CD4-positive, alpha-beta T cell treated with Interleukin-6 at 100 ng/mL for 8 hours (primary cell): ENCODE measurements at places on chromosomes 16 and 17.

DNA sequence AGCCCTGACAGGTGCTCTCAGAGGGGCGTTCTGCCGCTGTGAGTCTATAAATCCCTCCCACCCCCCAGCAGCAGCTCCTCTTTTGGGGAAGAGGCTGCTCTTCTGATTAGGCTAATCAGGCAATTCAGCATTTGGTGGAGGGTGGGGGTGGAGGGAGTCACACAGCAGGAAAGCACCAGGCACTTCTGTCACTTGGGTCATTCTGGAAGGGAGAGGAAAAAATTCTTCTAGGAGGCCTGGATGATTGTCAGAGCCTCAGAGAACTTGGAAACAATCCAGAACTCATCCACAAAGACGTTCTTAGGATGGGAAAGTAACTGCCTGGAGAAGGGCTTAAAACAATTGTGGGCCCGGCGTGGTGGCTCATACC is 7.3 kb upstream of the SSTR2 start:
- no peak for DNase-seq

DNA sequence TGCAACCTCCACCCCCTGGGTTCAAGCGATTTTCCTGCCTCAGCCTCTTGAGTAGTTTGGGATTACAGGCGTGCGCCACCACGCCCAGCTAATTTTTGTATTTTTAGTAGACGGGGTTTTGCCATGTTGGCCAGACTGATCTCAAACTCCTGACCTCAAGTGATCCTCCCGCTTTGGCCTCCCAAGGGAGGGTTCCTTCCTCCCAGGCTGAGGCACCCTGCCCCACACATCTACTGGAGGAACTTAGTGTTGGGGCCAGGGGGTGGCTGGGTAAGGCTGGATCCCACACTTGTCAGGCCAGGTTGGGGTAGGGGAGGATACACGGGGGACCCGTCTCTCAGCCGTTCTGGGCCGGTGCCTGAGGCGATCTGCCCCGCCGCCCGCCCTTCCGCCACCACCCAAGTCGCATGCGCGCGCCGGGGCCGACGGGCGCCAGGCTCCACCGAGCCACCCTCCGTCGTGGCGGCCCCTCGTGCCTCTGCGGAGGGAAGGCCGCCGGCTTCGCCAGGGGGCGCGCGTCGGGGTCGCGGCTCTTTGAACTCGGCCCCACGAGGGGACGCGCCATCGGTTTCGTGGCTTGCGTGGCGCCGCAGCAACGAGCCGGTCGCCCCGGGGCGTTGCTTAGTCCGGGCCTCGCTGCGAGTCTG is 15.9 kb downstream of the GRB7 start:
- DNase-seq, result peak; percentile 68

- no peak for DNase-seq
Observed at GRCh38 chr17:2083613-2084035, 28.7 kb downstream of the HIC1 start.

DNA sequence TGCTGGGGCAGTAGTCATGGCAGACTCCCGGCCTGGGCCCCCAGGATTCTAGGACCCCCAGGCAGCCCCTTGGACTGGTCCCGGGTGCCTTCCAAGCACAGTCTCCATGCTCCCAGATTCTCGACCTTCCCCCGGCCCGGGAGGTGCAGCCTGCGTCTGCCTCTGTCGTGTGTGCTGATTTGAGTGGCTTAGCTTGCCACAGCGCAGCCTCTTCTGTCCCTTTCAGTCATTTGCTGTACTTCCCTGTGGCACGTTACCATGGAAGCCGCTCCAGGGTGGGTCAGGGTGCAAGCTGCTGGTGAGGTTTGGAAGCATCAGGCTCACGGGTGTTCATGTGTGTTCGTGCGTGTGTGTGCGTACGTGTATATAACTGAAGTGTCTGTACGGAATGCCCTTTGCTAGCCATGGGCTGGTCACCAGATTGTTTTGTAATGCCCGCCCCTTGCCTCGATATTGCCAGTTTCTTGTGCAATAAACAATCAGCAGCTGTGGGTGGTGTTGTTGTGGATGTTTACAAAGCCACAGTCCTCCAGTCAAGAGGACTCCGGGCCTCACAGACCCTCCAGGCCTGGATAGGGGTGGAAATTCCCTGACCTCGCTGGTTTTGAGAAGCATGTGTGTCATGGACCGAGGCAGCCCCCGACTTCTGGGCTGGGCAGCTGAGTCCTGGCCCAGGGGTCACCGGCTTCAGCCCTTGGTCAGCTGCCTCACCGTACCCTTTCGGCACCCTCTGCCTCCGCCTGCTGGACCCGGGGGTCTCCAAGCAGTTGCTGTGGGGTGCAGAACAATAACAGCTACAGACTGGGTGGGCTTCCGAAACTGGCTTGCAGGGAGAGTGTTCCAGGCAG is 9.7 kb upstream of the CLEC18A start:
- DNase-seq, result no peak

DNA sequence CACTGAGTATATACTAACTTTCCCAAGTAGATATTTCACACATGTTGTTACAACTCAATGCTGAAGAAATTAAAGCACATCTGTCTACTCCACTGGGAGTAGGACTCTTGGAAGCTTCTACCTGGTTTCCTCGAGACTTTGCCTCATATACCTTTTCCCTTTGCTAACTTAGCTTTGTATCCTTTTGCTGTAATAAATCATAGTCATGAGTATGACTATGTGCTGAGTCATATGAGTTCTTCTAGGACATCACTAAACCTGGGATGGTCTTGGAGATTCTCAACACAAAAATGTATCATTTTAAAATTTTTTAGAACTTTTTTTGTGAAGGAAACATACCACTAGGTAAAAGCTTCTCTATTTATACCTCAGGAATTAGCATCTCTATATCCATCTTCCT is 39.8 kb downstream of the ABCA5 start:
- DNase-seq, result no peak

GRCh38 chr16:1163567-1164055 is 10.7 kb downstream of the CACNA1H start:
- no peak for DNase-seq

GRCh38 chr17:3974980-3975379 is 10.7 kb upstream of the ATP2A3 start:
- DNase-seq, result no peak

- peak; percentile 39 for DNase-seq
Observed at GRCh38 chr16:68257251-68257905, 6.9 kb upstream of the SLC7A6 start.

- no peak for DNase-seq
Observed at GRCh38 chr16:28845761-28846079, 428 bp downstream of the TUFM start.

DNA sequence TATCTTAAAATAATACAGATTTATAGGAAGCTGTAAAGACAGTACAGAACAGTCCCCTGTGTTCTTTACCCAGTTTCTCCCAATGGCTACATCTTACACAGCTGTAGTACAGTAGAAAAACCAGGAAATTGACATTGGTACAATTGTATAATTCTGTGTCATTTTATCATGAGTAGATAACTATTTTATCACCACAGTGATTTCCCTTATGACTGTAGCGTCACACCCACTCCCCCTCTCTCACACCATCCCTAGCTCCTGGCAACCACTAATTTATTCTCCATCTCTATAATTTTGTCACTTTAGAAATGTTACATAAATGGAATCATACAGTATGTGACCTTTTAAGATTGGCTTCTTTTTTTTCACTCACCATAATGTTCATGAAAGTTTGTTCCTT is 30.9 kb downstream of the CLTC start:
- DNase-seq, result no peak

DNA sequence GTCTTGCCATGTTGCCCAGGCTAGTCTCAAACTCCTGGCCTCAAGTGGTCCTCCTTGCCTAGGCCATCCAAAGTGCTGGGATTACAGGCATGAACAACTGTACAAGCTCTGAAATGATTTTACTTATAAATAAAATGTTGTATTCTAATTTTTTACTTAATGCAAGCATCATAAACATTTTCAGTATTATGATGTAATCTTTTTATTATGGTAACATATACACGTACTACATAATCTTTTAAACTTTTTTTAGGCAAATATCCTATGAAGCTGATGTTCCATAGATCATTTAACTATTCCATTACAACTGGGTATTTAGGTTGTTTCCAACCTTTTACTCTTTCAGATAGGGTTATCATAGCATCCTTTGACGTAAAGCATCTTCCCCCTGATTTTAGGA is 33.8 kb upstream of the USP43 start:
- no peak for DNase-seq

DNA sequence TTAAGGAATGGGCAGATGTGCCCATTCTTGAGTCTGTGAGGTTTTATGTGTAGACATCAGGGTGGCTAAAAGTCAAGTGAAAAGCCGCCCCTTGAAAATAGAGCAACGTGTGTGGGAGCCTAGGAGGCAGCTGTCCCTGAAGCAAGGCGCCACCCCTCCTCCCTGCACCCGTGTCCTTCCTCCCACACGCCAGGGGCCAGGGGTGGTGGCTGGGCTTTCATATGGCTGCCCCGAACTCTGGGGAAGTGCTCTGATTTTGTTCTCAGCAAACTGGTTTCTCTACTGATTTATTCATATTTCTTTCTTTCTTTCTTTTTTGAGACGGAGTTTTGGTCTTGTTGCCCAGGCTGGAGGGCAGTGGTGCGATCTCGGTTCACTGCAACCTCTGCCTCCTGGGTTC is 4.7 kb downstream of the ZNF750 start:
- DNase-seq, result no peak

GRCh38 chr17:16987066-16987829 is 15.3 kb upstream of the TNFRSF13B start:
- DNase-seq, result no peak

GRCh38 chr17:79800325-79801155 is 3.7 kb upstream of the CBX8 start:
- no peak for DNase-seq

DNA sequence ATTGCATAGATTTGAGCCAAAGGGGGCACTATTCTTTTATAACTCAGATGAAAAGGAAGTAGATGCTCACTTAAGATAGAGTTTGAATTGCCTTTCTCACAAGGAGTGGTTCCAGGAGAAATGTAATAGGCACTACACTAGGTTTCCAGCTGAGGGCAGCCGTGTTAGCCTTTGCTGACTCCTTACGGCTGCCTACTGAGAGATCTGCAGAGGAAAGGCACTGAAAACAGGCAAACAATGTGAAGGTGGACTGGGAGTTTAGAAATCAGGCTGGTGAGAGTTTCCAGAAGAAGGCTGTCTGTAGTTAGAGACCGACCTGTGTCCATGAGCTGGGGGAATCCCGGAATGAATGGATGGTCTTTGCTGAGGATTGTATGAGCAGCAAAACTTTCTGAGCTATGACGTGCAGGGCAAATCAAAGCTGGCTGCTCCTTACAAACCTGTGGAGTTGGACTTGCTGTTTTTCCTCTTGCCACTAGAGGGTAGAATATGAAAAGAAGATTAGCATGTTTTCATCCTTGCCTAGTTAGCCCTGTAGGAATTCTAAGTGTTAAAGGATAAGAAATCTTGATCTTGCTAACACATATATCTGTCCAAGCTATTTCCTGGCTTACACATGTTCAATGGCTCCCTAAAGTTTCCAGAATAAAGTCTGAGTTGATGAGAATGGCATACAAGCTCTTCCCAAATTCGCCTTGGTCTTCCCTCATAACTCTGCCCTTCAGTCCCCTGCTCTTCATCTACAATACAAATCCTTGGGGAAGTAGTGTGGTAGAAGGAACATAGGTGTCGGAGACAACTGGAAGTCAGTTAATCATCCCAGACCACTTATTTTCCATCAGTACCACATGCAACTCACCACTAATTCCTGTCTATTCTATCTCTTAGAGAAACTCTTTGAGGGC is 20.1 kb upstream of the TAOK1 start:
- peak; percentile 61 for DNase-seq

GRCh38 chr17:40461732-40462342 is 18.6 kb downstream of the IGFBP4 start:
- DNase-seq, result no peak

- DNase-seq, result no peak
Observed at GRCh38 chr16:68790944-68791343, 52.4 kb upstream of the TANGO6 start.

GRCh38 chr16:69171325-69172084 is 15.5 kb upstream of the SNTB2 start:
- no peak for DNase-seq

GRCh38 chr17:14038206-14038605 is 31.1 kb upstream of the COX10 start:
- no peak for DNase-seq

- DNase-seq, result no peak
Observed at GRCh38 chr17:1031711-1032110, 34.8 kb downstream of the TIMM22 start.

- no peak for DNase-seq
Observed at GRCh38 chr17:4735876-4736651, 3.6 kb upstream of the ZMYND15 start.

DNA sequence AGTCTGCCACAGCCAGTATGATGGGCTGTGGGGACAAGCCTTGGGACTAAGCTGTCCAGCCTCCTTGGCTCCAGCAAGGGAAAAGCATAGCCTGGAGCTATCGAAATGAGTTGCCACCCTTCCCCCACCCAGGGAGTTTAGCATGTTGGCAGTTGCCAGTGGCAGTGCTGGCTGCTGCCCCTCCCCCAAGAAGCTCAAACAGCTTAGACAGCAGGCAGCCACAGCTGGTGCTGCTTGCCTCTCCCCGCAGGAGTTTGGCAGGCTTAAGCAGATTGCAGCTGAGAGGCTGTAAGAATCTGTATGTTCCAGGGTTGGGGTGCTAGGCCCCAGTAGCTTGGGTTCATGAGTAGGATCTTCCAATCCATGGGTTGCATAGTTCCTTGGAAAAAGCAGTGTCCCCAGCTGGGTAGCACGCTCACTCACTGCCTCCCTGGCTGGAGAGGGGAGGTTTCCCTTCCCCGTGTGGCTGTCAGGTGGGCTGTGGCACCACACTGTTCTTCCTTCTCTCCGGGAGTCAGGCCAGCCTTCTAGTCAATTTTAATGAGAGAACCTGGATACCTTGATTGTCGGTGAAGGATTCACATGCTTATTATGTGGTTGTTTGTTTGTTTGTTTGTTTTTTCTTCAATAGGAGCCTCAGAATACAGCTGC is 506.1 kb downstream of the CDH11 start:
- DNase-seq, result no peak

- no peak for DNase-seq
Observed at GRCh38 chr17:2137342-2138098, 82.6 kb downstream of the HIC1 start.

DNA sequence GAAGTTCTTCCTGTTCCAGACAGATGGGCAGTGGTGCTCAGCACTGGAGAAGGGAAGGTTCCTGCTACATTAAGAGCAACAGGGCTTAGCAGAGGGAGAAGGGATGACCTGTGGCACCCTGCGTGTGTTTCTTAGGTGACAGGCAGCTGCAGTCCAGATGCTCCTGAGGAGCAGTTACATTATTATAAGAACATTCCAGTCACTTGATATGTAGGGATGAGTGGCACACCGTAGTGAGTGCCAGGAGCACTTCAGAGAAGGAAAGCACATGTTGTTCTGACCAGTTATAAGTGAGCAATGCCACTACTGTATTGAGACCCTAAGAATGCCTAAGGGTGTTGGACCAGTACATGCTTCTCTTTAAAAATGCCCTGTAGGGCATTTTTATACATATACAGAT is 39.9 kb upstream of the MRC2 start:
- DNase-seq, result no peak
